T-helper 22 cell (primary cell): ENCODE measurements at places on chromosomes 3 and 15.

DNA sequence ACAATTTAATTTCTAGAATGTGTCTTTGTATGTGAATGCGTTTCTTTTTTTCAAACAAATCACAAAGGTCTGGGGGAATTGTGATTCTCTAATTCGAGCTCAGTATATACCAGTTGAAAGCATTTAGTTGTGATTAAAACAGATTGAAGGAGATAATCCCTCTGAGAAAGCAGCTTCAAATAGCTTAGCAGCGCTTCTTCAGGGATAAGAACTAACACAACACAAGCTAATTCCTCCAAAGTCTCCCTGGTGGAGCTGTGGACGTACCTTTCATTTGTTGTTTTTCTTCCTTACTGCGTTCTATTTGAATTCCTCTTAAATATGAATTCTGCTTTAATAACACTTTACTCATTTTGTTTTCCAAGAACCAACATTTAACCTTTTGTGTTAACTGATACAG is 286.7 kb downstream of the ROBO2 start:
- DNase-seq, result no peak

DNA sequence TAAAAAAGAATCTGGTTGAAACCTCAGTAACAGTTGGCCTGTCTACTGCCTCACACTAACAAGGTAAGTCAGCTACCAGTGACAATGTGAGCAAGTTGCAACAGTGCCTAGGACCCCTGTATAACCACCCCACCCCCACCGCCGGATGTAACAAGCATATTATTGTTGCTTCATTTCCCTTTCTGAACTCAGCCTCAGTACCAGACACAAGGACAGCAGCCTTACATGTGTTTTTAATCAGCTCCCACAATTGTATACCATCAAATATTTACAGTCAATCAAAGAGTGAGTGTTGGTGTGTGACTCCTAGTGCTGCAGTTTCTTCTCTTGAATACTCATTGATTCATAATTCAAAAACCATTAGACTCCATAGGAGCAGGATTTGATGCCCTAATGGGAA is 96.4 kb downstream of the PYDC2 start:
- no peak for DNase-seq

DNA sequence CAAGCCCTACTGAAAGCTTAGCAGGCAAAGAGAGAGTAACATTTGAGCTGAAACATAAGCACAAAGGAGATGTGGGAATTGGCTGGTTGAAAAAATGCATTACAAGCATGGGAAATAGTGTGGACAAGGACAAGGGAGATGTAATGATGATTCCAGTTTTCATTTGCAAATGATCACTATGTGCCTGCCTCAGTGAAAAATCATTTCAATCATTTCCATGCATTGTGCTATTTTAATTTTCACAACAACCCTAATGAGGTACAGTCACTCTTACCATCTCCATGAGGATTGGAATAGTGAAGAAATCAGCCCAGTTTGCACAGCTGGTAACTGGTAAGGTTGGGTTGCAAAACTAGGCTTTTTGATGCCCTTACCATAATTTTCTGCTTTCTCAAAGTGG is 123.2 kb downstream of the ARNT2 start:
- DNase-seq, result no peak

GRCh38 chr15:41941644-41942415 is 30.5 kb downstream of the EHD4 start:
- DNase-seq, result no peak

DNA sequence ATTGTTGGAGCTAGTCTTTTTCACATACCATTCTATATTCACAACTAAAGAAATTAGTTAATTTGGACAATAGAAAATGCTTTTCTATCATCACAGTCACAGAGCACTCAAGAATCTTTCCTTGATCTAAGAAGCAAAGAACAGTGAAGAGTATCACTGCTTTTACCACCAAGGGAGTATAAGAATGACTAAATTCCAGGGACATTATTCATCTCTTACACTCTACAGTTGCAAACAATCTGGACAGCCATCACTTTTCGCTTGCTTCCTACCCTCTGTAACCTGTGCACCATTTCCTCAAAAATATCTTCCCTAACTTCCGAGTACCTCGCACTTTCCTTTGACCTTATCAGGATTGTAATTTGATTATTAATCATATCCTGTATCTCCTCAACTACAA is 359.5 kb upstream of the TMCO5A start:
- no peak for DNase-seq

DNA sequence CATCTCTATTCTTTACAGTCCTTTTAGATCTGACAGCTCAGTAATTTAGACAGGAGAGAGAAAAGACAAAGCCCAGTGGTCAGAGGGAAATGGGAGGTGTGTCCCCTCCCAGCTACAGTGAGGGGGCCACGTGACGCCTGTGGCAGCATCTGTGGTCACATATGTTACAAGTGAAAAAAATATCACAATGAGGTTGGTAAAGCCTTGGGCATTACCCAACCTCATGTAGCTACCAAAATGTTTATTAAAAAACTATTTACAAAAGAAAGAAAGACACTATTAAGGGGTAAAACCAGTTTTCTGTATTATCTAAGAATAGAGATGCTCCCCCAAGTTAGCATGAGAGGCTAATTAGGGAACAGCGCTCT is 42.9 kb upstream of the PLCL2 start:
- DNase-seq, result peak; percentile 30

GRCh38 chr3:6612034-6612616 is 248.8 kb upstream of the GRM7 start:
- no peak for DNase-seq

GRCh38 chr3:55782807-55783206 is 295.7 kb upstream of the WNT5A start:
- no peak for DNase-seq

GRCh38 chr3:11375333-11376088 is 103.3 kb downstream of the ATG7 start:
- DNase-seq, result no peak

DNA sequence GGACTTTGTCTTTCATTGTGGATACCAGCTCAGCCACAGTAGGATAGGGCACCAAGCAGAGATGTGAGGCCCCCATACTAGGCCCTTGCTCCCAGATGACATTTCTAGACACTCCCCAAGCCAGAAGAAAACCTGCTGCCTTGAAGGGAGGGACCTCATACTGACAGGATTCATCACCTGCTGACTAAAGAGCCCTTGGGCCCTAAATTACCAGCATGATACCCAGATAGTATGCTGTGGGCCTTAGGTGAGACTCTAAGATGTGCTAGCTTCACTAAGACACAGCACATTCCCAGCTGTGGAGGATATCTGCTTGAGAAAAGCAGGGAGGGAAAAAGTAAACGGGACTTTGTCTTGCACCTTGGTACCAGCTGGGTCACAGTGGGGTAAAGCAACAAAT is 324.0 kb downstream of the TBL1XR1 start:
- DNase-seq, result no peak

DNA sequence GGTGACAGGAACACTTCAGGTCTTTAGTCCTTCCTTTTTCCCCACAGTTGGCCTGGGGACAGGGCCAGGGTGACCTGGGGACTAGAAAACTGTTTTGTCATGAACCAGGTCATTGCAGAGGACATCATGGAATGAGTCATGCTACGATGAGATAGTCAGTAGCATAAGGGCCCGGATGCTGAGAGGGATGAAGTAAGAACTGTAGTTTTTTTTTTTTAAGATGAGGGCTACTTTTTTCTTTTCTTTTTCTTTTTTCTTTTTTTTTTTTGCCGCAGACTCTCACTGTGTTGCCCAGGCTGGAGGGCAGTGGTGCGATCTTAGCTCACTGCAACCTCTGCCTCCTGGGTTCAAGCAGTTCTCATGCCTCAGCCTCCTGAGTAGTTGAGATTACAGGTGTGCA is 8.0 kb downstream of the MAP2K5 start:
- DNase-seq, result no peak

DNA sequence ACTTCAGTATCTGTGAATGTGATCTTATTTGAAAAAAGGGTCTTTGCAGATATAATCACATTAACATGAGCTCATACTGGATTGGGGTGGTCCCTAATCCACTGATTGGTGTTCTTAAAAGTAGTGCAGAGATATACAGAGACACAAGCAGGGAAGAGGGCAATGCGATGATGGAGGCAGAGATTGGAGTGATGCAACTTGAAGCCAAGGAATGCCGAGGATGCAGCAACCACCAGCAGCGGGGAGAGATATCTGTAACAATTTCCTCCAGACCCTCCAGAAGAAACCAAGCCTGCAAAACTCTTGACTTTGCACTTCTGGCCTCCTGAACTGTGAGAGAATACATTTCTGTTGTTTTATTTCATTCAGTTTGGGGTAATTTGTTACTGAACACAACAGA is 171.0 kb upstream of the MBNL1 start:
- no peak for DNase-seq

GRCh38 chr3:124315215-124316033 is 323.5 kb upstream of the ROPN1 start:
- no peak for DNase-seq

GRCh38 chr15:79035111-79035601 is 55.4 kb downstream of the RASGRF1 start:
- DNase-seq, result no peak

DNA sequence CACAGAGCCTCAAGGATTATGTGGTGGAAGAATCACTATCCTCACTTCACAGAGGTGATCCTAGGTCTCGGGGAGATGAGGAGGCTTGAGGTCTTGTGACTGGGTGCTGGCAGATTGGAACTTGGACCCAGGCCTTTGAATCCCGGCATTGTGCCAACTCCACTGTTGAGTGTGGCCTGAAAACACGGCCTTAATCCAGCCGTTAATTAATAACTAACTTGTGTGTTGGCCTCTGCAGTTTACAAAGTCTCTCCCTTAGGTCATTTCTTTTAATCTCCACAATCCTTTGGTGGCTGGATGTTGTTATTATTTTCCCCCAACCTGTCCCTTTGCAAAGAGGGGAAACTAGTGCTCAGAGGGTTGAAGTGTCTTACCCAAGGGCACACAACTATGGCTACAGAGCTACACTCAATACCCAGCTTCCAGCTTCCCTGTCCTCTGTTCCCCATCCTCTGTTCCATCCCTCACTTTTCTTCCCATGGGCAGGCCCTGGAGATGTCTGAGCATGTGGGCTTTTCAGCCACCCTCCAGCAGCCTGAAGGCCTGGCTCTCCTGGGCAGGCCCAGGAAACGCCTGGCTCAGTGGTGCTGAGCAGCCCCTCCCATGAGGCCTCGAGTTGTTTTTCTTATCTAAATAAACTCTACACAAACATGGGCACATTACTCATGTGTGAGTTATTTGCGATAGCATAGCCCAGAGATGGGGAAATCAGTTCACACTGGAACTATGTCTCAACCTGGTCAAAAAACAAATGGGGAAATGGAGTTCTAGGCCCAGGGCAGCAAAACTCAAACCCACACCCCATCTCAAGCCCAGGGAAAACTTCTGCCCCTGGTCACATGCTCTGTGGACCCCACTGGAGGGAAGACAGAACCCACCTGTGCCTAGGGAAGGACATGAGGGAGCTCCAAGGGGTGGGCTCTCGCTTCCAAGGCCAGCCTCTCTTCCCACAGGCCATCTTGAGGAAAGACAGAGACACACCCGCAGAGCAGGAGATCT is 16.8 kb upstream of the SMAD3 start:
- no peak for DNase-seq

- DNase-seq, result no peak
Measured at GRCh38 chr3:190293621-190294020, 28.6 kb downstream of the CLDN1 start.

DNA sequence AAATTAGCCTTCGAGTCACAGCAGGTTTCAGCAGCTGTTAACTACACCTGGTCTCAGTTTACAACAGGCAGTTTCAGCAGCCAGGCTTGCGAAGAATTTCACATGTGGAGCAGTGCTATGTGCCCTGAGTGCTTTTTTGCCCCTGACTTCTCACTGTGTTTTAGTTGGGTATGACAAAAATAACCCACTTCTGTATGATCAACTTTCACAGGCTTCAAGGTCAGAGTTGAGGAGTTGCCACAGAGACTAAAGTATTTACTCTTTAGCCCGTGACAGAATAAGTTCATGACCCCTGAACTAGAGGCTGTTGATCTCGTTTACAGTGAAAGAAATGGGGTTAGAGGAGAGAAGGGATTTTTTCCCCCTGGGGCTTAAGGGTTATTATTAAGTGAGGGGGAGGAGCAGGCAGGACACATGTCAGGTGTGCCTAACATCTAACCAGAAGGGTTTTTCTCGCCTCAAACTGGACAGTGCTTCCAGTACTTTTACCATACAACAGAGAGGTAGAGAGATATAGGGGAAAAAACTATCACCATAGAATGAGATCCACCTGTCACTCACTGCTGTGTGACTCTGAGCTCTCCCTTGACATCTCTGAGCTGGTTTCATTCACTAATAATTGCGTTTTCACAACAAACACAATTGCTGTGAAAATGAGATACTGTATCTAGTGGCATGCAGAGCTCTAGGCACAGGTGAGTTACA is 14.0 kb upstream of the TOPBP1 start:
- no peak for DNase-seq

DNA sequence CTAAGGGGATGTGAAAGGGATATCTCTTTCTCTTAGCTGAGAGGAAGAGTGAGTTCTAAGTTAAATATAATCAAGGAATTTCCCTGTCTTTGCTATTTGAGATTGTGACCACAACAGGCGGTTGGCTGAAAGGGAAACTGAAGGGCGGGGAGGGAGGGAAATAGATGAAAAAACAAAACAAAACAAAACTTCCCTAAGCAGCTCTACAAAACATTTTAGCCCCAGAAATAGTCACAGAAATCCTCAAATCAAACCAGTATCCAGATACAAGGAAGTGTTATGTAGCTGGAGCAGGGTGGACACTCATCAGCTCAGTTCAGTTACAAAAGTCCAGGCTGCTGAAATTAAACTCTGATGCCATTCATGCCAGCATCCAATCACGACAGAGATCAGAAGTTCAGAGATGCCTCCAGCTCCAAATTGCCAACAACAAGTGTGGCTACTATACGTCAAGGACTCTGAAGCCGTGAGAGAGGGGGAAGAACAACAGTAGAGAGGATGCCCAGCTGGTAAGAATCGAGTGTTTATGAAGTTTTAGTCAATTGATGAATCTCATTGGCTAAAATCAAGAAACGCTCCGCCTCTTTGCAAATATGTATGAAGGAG is 319 bp upstream of the TP63 start:
- no peak for DNase-seq

GRCh38 chr3:187068787-187069186 is 70.5 kb downstream of the RPL39L start:
- DNase-seq, result no peak

DNA sequence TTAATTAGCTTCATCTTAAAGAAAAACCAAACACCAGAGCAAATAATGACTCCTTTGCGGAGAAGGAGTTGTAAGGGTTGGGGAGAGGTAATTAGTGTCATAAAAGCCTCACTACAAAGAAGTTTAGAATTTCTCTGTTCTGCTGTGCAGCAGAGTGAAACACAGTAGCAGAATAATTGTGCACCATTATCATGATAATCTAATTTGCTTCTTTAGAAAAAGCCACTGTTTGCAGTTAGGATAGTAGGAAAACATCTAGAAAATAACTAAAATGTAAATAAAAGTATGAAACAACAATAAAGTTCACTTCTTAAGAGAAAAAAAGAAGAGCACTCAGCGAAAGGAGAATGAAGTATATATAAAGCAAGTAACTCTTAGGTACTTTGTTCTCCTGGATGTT is 5.5 kb downstream of the SHOX2 start:
- DNase-seq, result no peak

DNA sequence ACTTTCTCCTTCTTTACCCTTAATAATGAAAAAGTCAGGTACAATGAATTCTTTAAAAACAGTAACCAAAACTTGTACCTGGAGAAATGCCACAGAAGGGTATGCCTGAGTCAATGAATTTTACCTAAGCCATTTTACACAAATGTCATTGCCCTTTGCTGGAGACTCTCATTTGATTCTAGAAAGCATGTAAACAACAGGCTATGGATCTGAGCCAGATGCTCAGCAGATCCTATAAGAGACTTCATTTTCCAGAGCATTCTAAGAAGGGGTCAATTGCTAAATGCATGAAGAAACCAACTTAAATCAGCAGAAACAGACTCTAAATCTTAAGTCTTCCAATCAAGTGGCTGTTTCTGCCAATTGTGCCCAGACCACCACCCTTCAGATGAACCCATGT is 83.8 kb upstream of the GALNT15 start:
- no peak for DNase-seq
